Fibroblast of skin of right quadriceps (primary cell): ENCODE measurements at places on chromosomes 2 and 18.

- no peak for DNase-seq
These were observed 288.1 kb downstream of the CCDC102B start for GRCh38 chr18:69085951-69086350.

DNA sequence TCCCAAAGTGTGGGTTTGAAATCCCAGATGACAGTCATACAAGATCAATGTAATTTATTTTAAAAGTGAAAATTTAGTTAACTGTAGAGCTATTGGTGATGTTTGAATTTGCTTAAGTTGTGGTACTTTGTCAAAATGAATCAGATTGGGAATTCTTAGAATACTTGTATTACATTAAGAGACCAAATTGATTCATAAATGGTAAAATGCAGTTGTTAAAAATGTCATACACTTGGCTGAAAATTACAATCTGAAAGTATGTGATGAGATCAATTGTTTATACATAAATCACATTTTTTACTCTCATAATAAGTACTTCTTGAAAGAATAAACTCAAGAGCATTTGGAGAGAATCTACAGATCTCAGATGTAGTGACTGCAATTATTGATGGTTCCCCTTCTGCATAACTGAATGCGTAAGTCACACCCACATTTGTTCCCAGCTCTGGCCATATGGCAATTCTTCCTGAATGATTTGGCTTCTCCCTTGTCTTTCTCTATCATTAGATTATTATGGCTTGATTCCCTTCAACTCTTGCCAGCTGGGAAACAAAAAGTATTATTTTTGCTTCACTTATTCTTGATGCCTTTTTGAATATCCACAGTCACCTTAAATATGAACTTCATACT lies 558.5 kb downstream of the CPS1 start:
- DNase-seq = no peak

- no peak for DNase-seq
These were observed 194.3 kb downstream of the RTP5 start for GRCh38 chr2:242063850-242064249.

- peak; percentile 62 for DNase-seq
These were observed 22.4 kb upstream of the CD28 start for GRCh38 chr2:203683932-203684556.

GRCh38 chr18:21117409-21118131 lies 6.0 kb upstream of the ROCK1 start:
- peak; percentile 93 for DNase-seq

- peak; percentile 71 for DNase-seq
These were observed 6.2 kb downstream of the PRKD3 start for GRCh38 chr2:37318401-37318800.

- DNase-seq = no peak
These were observed 925.0 kb upstream of the GYPC start for GRCh38 chr2:125730921-125731320.

GRCh38 chr2:164903204-164903603 lies 52.1 kb downstream of the SLC38A11 start:
- DNase-seq = peak; percentile 90

DNA sequence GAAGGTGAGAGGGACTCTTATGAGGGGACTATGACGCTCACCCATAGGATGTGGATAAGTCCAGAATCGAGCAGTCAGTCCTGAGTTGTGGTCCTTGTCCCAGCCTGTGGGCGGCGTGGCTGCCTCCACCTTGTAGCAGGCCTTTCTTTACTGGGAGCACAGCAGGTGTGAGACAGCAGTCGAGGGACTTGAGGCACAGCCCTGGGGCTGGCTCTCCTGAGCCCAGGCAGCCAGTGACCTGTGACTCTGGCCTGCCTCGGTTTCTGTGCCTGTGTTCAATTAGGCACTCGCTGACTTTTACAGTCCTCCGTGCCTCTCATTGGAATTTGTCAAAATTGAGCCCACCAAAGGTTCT lies 8.3 kb downstream of the PPP1R7 start:
- no peak for DNase-seq

GRCh38 chr18:13464432-13465123 lies 246.0 kb downstream of the LDLRAD4 start:
- DNase-seq = no peak

- peak; percentile 39 for DNase-seq
These were observed 61.0 kb downstream of the CDCA7 start for GRCh38 chr2:173415431-173416381.

DNA sequence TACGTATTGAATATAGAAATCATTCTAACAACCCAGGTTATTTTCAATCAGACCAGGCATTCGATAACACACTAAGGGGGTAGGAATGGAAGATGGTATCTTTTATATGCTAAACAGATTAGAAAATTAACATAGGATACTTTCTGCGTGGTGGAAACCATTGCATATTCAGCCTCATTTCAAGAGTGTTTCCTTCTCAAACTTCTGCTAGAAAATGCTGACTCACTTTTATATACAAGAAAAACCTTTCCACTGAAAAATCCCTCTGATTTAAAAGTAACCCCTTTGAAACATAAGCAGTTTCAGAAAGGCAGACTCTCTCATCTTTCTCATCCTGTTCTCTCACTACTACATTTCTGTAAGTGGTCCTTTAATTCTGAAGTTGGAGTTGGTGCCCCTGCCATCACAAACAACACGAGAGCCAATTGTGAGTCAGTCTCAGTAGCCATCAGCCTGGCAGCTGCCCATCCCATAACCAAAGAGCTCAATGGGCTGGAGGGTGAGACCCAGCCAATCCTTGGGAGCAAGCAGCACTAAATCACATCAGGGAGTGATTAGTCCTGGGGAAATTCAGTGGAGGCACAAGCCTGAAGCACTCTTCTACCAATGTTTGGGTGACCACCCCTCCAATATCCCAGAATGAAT lies 343.1 kb downstream of the CELF4 start:
- DNase-seq = peak; percentile 1

DNA sequence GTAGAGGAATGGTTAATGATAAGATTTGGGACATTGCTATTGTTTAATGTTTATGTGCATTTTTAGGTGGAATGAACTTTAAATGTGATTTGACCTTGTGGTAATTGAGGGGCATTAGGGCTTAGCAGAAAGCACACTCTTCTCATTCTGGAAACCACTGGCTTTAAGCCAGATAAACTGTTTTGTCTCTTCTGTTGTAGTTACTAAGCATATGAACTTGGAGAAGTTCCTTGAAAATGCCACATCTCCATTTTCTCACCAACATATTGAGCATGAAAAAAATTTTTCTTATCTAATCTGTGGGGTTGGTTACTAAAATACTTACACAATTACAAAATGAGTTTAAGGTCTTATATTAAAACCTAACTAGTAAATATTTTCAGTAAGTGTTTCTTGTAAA lies 70.8 kb upstream of the FSHR start:
- peak; percentile 23 for DNase-seq

DNA sequence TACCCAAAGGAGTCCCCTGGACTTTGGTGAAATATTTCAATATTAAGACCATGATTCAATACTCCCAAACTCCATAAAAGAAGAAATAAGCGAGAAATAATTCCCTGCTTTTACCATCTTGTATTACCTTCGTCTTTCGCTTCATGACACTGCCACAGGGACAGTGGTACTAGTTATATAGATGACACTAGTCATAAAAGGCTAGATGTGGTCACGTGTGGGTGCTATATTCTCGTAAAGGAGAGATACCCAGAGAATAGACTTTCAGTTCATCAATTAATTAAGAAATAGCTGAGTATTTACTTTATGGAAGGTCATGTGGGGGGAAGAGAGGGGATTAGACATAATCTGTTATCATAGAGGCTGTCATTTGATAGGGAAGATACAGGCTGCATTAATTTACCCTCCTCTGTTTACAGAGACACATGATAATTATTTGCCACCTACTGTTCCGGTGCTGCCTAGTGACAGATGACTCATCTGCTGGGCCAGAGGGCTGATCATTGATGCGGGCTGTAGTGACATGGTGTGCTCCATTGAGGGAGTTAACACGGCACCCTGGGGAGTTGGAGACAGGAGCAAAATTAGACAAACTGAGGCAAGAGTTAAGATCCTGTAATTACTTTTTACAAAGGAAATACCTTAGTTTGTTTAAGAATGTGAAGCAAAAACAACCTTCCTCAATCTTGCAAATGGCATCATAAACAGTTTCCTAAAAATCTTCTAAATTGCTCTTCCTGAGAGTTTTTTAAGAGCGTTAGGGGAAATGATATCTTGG lies 78.2 kb upstream of the ITGB6 start:
- DNase-seq = no peak

GRCh38 chr18:58239879-58240278 lies 195.9 kb downstream of the NEDD4L start:
- DNase-seq = peak; percentile 15

DNA sequence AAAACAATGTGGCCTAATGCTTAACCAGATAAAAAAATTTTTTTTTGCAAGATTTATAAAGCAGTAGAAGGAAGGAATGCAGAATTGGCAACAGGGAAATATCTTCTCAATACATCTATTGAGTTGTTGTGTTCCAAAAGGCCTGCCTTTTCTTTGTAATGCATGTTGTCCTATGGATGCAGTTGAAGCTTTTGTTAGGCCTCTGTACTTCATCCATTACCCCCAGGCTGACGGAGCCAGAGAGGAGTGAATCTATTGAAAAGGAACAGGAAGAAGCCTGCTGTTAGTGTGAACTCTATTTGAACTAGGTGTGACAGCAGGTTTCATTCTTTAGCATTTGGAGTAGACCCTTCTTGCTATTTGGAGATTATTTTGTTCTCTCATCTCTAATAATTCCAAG lies 56.5 kb downstream of the MTX2 start:
- no peak for DNase-seq

DNA sequence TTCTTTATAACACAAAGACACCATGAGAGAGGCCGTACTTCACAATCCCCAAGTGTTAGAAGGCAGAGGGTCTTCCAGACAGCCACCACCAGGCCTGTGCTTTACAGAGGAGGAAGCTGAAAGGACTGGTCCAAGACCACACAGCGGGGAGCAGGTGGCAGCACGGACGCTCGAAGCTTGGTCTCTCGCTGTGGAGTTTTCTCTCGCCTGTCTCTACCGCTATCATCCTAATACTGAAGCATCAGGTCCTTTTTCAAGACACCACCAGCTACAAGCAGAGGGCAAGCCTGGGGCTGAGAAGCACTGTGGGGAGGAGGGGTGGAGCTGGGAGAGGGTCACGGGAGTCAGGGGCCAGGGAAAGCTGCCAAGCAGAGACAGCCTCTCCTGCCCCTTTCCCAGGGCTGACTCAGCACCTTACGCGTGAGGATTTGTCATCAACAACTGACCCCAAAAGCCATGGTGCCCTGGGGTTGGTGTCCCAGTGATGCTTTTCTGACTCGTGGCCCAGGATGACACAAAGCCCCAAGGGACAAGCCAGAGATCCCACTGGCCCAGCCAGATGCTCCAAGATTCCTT lies 31.9 kb upstream of the FOSL2 start:
- DNase-seq = peak; percentile 66

DNA sequence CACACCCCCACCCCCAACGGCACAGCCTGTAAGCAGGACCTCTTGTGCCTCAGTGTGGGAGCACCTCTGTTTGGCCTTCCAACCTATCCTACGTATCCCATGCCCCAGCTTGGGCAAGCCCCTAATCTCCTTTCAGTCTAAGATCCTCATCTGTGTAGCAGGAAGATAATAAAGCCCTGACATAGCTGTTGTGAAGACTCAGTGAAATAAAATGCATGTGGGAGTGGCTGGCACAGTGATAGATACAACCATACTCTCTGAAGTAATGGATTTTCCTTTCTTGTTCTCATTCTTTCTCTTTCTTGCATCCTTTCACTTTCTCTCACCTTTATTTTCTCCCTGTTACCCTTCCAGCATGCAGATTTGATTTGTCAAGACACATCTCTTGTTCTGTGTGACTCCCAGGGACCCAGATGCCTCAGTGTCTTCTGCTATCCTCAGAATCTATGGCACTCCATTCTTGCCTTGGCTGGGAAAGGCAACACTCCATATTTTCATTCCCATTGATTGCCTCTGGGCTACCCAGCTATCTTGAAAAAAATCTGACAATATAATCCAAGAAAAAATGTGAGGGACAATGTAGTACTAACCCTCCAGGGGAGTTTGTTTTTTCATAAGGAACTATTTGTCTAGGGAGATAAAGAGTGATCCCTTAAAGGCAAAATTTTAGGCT lies 207.2 kb upstream of the SETBP1 start:
- no peak for DNase-seq

GRCh38 chr18:76647322-76647721 lies 152.3 kb upstream of the ZNF516 start:
- no peak for DNase-seq

GRCh38 chr2:223916181-223916920 lies 28.8 kb downstream of the WDFY1 start:
- no peak for DNase-seq

DNA sequence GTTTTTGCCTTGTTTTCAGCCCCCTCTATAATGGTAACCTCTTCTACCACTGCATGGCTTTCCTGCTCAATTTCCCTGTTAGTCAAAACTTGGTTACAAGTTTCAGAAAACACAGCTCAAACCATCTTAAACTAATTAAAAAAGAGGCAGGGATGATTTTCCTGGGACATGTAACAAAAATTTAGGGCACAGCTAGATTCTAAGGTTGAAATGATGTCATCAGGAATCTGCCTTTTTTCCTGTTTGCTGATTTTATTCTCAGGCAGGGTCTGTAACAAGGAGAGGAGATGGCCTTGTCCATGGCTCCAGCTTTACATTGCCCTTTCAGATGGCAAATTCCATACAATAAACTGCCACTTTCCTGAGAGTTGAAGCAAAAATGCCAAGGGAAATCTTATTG lies 157.9 kb upstream of the CREB1 start:
- DNase-seq = no peak

- no peak for DNase-seq
These were observed 140.1 kb downstream of the BABAM2 start for GRCh38 chr2:28030600-28030999.

DNA sequence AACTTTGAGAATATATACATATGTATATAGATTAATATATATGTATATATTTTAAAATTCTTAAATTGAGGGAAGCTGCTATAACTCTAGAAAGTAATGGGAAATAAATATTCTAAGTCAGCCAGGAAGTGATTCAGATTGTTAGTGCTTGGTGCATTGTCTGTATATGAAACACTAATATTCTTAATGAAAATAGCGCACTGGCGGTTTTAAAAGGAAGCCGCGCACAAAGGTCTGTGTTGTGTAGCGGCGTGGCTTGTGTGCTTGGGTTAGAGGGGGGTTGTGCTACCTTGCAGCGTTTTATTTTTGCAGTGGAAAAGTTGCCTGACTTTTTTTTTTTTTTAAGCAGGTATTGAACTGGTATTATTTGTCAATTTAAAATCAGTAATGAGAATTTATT lies 11.3 kb downstream of the TSHZ1 start:
- DNase-seq = no peak

DNA sequence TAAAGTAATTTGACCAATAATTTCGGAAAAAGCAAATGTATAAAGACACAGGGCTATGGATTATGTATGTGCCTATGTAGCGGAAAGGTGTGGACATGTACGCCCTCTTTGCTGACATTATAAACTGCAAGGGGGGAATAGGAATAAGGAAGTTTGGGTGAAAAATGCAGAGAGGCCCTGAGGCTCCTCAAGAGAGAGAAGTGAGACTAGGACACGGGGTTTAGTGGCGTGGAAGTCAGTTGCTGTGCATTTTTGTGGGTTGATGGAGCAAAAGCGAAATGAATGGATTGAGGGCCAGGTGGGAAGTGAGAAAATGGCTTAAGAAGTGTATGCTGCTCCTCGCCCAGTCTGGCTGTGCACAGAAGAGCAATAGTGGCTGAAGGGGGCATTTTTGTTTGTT lies 96.2 kb upstream of the B3GNT7 start:
- no peak for DNase-seq

- DNase-seq = no peak
These were observed 525.0 kb downstream of the ERBB4 start for GRCh38 chr2:212013626-212014025.
